ENCODE measurements at places on chromosomes 6 and 20.

DNA sequence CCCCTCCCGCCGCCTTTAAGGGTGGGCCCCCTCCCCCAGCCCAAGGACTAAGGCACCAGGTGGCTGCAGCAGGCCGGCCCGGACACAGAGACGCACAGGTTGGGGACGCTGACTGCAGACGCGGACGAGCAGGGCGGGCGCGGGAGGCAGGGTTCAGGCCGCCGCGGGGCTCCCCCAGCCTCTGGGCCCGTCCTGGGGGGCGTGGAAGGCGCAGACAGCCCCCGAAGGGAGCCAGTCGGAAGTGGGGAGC is 9.3 kb downstream of the DUSP15 start:
- DNase-seq, result no peak

- no peak for DNase-seq
Observed at GRCh38 chr6:117483004-117483644, 650 bp downstream of the DCBLD1 start.

GRCh38 chr6:81381382-81381916 is 371.0 kb downstream of the TENT5A start:
- no peak for DNase-seq

- DNase-seq, result no peak
Observed at GRCh38 chr6:6003621-6004366, 2.9 kb downstream of the NRN1 start.

GRCh38 chr6:17240803-17241500 is 40.2 kb upstream of the RBM24 start:
- DNase-seq, result no peak

DNA sequence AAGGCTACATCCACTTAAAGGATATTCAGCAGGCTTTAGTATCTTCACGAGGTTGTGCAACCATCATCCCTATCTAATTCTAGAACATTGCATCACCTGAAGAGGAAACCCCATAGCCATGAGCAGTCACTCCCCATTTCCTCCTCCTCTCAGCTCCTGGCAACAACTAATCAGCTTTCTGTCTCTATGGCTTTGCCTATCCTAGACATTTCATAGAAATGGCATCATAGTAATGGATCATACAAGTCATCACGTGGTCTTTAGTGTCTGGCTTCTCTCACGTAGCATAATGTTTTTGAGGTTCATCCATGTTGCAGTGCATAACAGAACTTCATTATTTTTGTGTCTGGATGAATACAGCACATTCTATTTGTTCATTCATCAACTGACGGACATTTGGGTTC is 20.5 kb downstream of the SNAI1 start:
- DNase-seq, result peak; percentile 30

DNA sequence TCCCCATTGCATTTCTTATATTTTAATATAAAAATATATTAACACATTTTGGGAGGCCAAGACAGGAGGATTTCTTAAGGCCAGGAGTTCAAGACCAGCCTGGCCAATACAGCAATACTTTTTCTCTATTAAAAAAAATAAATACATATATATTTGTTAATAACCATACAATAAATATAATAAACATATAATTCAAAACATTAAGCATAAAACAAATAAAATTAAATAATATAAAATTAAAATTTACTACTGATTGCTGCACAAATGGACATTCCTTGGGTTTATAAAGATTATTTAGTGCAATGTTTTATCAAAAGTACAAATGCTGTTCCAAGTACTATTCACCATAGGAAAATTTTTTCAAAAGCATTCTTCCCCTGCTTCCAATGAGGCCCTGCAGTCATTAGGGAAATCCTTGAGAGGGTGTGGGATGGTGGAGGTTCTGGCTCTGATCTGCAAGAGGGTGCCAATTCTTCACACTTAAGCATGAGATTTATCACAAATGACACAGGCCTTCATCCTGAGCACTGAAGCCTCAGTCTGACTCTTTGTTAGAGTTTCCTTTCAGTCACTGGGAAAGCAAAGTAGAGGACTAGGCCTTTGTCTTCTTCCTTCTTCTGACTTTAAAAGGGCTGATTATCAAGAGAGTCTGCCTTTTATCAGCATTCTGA is 596.7 kb downstream of the EPM2A start:
- no peak for DNase-seq

GRCh38 chr20:1674990-1675780 is 17.6 kb upstream of the SIRPG start:
- no peak for DNase-seq

DNA sequence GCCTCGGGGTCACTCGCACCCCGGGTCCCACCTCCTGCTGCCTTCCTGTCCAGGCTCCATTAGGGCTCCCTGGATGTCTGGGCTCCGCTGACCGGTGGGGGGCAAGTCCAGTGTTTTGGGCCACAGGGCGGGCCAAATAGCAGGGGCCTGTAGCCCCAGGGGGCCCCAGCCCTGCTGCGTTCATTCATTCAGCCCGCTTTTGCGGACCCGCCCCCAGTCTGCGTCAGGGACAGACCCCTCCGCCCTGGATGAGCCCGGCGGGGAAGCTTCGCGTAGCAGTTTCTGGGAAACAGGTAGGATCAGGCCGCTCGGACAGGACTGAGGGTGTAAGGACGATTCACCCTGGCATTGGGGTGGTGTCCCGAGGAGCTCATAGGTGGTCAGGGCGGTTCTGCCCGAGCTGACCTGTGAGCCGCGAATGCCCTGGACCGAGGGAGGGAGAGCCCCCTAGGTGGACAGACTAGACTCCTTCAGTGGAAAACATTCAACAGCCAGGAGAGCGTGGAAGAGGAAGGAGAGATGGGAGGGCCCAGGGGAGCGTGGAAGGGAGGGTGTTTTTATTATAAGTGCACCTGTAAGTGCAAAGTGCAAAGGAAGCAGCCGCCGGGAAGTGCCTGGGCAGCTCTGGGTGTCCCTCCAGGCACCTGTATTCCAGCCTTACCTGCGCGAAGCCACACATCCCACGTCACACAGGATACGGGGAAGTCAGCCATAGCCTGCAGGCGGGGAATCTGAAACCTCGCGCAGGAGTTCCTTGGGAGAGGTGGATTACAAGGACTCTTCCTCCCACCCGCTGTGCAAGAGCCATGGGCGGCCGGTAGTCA is 662 bp downstream of the ENTPD6 start:
- DNase-seq, result no peak

- peak; percentile 59 for DNase-seq
Observed at GRCh38 chr6:43724914-43725642, 37.5 kb upstream of the MRPS18A start.

DNA sequence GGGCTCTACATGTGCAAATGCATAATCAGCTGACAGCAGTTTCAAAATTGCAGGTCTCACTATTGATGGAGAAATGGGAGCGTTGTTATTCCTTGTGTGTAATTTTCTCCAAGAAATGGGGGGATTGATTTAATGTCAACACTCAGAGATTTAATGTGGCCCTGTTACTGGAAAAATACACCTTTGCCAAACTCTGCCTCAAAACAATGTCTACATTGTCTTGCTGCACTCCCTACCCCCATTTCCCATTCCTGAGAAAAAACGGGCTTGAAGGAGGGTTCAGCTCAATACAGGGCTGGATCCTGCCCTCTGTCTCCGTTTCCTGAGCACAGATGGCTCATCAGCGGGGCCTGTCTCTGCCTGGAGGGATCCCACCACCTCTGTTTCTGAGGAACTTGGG is 18.4 kb downstream of the EDN3 start:
- no peak for DNase-seq

GRCh38 chr6:43971776-43972126 is 155.5 kb downstream of the MRPL14 start:
- DNase-seq, result no peak

GRCh38 chr6:105094133-105094640 is 85.6 kb downstream of the POPDC3 start:
- DNase-seq, result no peak

- peak; percentile 44 for DNase-seq
Observed at GRCh38 chr6:136123468-136123867, 126.6 kb downstream of the MTFR2 start.

- DNase-seq, result no peak
Observed at GRCh38 chr6:35058358-35058675, 82.8 kb downstream of the TCP11 start.

DNA sequence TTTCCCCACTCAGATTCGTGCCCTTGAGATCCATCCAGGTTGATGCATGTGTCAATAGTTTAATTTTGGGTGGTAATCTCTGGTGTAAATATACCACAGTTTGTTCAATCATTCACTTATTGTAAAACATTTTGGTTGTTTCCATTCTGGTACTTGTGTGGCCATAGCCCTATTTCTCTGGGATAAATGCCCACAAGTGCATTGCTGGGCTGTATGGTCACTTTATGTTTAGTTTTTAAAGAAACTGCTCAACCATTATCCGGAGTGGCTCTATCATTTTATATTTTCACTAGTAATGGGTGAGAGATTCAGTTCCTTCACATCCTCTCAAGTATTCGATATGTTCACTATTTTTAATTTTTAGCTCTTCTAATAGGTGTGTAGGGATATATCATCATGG is 60.7 kb upstream of the RNF24 start:
- DNase-seq, result no peak

GRCh38 chr6:74607934-74608333 is 597.9 kb downstream of the COL12A1 start:
- no peak for DNase-seq

DNA sequence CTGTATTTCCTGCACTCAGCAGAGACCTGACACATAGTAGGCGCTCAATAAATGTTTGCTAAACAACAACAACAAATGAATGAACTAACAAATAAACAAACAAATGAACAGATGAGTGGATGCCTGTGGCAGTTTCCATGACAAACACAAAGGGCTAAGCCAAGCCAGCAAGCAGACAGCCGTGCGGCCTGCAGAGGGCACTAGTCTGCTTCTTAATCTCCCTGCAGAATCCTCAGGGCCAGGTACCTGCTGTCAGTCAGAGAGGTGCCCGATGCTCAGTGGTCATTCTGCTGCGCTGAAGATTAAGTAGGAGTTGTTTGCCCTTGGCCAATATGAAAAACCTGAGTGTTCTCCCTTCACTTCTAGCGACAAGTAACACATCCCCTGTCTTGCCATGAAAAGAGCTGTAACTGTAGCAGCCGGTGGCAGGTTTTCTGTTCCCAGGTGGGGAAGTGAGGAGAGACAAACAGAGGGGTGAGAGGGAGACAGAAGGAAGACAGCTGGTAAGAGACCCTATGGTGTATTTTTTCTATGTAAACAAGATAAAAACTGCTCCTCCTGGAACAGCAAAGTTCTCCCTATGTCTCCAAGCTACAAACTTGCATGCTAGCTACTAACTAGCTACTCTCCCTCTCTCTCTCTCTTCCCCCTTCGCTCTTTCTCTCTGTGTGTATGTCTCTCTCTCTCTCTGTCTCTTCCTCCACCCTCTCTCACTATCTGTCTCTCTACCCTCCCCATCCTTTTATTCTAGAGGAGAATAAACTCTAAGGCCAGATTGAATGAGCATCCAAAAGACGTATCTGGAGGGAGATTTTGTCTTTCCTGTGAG is at the start of gene MC3R:
Gene MC3R, plus strand, starts transcription at position 779 of the 829 bp plus-strand sequence. CDS start 112 bp downstream, outside the sequence.
- no peak for DNase-seq

- no peak for DNase-seq
Observed at GRCh38 chr6:100432136-100432535, 32.6 kb downstream of the SIM1 start.

DNA sequence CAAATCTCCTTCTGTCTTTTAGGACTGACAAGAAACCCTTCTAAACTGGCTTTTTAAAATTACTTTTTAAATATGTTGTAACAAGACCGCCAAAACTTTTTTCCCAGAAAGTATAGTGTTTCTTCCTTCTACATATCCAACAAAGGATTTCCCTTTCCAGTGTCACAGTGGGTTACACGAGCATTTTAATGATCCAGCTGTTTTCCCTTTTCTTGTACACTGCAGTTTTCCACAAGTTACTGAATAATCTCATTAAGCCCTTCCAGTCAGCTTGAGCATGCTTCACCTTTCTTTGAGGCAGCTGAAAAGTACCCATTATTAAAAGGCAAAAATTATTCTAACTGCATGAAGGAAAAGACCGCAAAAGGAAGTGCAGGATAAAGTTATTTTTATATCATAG is 48.6 kb downstream of the CD24 start:
- no peak for DNase-seq

GRCh38 chr20:53901064-53901463 is 169.3 kb downstream of the BCAS1 start:
- peak; percentile 62 for DNase-seq

GRCh38 chr6:111941686-111942330 is 68.6 kb upstream of the FYN start:
- DNase-seq, result no peak

DNA sequence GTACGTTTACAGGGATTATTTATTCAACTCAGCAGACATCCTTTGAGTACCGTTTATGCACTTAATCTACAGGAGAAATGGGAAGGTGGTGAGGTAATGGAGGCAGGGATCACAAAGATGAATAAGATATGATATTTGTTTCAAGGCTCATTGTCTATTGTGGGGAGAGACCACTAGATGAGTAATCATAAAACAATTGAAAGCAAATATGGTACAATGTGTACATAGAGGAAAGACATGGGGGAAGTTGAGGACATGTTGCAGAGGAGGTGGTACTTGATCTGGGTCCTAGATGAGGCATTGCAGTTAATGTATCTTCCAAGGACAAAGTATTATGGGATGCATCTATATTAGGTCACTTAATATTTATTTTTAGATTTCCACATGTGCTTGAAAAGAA is 13.7 kb upstream of the CDC5L start:
- DNase-seq, result no peak

DNA sequence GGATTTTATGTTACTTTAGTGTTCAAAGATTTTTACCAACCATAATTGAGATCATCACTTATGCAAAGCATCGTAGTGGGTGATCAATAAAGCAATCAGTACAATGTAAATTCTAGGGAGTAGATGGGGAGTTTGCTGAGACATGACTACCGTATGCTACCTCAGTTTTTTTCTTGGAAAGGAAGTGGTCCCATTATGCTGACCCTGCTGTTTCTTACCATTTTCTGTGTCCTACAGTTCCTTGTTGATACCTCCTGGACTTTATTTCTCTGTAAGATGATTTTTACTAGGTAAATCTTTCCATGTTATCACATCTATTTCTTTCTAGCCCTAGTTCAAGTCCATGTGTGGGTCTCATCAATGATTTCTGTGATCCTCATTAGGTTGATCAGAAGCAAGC is 19.3 kb upstream of the NKAIN2 start:
- no peak for DNase-seq

- no peak for DNase-seq
Observed at GRCh38 chr6:155292711-155293110, 21.6 kb downstream of the TFB1M start.

- no peak for DNase-seq
Observed at GRCh38 chr6:153485072-153485471, 354.0 kb upstream of the RGS17 start.

- no peak for DNase-seq
Observed at GRCh38 chr20:33840160-33840559, 29.0 kb downstream of the CHMP4B start.

- no peak for DNase-seq
Observed at GRCh38 chr6:42367353-42368011, 84.2 kb downstream of the TRERF1 start.

GRCh38 chr20:13852306-13852705 is 67.5 kb downstream of the NDUFAF5 start:
- peak; percentile 95 for DNase-seq

DNA sequence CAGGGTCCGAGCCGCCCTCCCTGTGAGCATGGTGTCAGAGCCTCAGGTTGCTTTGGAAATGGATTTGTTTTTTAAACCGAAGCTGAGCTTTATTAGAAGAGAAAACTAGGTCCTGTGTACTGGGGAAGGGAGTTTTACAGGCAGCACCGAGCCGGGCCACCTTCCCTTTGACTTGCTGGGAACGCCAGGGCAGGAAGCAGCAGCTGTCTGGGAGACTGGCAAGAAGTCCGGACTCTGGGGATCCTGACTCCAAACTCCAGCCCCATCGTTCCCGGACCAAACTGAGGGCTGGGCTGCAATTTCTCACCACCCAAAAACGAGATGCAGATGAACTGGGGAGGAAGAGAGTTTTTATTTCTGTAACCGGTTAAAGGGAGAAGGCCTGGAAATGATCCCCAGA is 214.9 kb upstream of the KCNG1 start:
- DNase-seq, result no peak

GRCh38 chr20:36093804-36094145 is 60.8 kb upstream of the EPB41L1 start:
- DNase-seq, result no peak
